CD4-positive, alpha-beta T cell treated with Interleukin-17A for 4 hours (primary cell): ENCODE measurements at places on chromosomes 5 and 9.

- DNase-seq, result no peak
Observed at GRCh38 chr9:36991516-36992134, 42.4 kb downstream of the PAX5 start.

GRCh38 chr5:52856564-52856963 lies 68.8 kb downstream of the ITGA1 start:
- no peak for DNase-seq

GRCh38 chr9:16710888-16711287 lies 159.6 kb downstream of the BNC2 start:
- no peak for DNase-seq

DNA sequence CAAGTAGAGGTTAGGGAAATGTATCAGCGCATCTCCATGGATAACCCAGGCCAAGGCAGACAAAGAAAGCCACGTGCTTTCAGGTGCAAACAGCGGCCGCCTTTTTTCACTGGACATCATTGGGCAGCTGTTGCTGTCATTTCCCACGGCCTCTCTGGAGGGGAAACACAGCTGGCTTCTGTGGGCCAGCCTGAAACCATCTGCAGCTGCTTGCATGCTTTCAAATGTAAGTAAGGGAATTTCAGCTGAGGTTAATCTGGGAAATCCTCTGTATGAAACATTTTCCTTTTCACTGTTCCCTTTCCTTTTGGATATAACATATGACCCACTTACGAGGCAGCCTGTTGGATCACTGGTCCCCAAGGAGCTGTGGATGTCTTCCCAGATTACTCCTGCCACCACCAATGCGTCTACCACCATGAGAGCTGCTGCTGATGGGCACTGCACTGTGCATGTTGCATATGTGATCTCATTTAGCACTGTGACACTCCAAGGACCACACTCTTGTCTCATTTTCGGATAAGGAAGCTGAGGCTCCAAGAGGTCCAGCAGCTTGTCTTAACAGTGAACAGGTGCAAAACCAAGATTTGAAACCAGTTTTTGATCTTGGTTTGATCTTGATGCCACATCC lies 106.3 kb downstream of the C9orf152 start:
- no peak for DNase-seq

- no peak for DNase-seq
Observed at GRCh38 chr9:8762479-8763085, 963.0 kb upstream of the DMAC1 start.

- no peak for DNase-seq
Observed at GRCh38 chr5:4651806-4652565, 488.1 kb upstream of the ADAMTS16 start.

GRCh38 chr9:71647094-71647591 lies 121.2 kb downstream of the CEMIP2 start:
- peak; percentile 13 for DNase-seq

GRCh38 chr5:74892921-74893320 lies 26.7 kb upstream of the FAM169A start:
- no peak for DNase-seq

- DNase-seq, result no peak
Observed at GRCh38 chr5:133783481-133783880, 171.1 kb upstream of the FSTL4 start.

- DNase-seq, result no peak
Observed at GRCh38 chr5:55429613-55430253, 105.0 kb downstream of the PLPP1 start.

- DNase-seq, result no peak
Observed at GRCh38 chr5:150700246-150700593, 642 bp downstream of the RBM22 start.

DNA sequence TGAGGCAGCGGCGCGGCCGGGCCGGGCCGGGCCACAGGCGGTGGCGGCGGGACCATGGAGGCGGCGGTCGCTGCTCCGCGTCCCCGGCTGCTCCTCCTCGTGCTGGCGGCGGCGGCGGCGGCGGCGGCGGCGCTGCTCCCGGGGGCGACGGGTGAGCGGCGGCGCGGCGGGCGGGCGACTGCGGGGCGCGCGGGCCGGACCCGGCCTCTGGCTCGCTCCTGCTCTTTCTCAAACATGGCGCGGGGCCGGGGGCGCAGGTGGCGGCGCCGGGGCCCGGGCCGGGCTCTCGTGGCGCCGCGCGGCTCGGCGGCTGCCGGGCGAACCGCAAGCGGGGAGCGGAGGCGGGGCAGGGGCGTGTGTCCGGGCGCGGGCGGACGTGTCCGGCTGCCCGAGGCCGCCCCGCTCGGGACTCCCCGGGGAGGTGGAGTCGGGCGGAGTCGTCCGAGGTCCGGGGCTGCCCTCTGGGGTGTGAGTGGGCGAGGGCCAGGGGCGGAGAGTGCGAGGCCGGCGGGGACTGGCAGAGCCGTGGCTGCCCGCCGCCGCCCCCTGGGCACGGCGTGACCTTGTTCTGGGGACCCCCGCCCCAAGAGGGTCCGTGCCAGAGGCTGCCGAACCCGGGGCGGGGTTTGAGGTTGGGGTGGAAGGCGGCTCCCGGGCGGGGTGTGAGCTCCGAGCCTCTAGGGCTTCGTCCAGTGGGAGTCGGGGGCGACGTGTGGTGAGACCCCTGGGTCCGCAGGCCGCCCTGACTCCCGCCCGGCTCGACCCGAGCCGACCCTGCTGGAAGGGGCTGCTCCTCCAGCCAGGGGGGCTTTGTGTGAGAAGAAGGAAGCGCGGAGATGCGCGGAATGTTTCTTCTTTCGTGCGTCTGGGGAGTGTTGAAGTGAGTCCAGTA lies 485 bp downstream of the TGFBR1 start:
- peak; percentile 46 for DNase-seq

- no peak for DNase-seq
Observed at GRCh38 chr9:114098021-114098935, 814 bp downstream of the KIF12 start.

DNA sequence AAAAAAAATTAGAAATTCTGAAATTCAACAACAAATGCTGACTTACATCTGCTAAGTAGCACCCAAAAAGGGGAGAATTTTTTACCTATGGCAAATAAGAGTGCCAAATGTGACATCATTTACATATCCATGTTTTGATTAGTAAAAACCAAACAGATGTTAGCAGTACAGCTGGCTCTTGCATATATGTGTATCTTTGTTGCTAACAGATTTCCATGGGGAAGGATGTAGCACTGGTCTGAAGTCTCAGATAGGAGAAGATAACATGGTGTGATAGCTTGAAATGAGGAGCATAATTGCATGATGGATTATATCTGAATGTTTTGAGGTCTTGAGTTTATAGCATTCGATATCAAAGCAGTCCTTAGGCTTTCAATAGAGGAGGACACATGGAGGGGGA lies 17.5 kb downstream of the PIK3R1 start:
- no peak for DNase-seq

DNA sequence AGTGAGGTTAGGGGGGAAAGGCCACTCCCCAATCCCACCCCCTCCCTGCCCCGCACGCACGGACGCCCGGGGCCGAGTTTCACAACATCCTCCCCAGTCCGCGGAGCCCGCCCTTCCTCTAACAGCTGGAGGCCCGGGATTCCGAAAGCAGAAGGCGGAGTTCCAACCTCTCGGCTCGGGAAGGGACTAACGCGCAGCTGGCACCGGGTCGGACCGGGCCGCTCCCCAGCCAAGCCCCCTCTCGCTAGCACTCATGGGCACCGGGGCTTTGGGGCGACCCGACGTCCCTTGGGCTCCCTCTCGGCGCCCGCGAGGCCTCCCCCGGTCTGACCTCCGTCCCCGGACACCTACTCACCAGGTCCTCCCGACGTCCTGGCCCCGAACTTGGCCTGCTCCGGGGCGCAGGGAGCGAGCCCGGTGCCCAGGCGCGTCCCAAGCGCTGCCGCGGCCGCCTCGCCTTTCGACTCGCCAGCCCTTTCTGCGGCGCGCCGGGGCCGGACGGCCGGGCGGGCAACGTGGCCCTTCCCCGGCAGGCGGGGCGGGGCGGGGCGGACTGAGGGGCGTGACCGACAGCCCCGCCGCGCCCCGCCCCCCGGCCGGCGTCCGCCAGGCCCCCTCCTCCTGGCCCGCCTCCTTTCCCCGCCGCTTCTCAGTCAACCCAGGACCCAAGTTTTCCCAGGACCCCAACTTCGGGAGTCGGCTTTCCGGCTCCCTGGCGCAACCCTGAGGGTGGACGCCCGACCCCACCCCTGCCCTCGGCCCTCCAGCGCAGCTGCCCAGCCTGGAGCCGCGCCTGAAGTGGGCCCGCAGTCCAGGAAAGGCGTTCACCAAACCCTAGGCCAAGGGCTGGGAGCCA lies at the start of gene MGAT1:
Gene MGAT1 (minus strand): TSS at position 482 of the 856 bp plus-strand sequence. CDS start 9,835 bp downstream, outside the sequence.
- DNase-seq, result peak; percentile 88

DNA sequence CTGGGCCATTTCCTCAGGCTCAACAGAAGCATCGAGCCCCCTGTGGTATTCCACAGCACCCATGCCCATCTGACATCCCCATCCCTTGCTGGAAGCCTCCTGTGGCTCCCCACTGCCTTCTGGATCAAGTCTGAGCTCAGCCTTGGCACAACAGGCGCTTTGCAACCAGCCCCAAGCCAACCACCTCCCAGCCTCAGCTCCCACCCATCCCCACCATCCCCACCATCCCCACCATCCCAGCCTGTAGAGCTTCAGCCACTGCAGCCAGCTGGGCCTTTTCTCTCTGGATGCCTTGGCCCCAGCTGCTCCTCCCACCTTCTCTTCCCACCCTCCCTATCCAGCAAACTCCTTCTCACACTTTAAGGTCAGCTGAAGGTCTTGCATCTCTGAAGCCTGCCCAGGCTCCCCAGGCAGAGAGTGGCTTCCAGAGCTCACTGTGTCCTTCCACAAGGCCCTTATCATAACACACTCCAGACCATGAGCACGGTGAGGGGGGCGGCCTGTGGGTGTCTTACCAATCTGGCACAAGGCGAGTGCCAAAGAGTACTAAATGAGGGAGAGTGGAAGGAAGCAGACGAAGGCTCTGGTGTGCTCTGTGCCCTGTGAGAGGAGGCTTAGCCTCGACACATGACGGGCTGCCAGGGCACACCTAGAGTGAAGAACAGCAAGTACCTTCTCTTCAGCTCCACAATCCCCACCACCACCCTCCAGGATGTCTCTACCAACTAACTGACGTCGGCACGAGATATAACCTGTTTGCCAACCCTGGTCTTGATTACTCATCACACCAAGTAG lies 6.5 kb downstream of the HIGD2A start:
- DNase-seq, result no peak

- no peak for DNase-seq
Observed at GRCh38 chr5:170315154-170315553, 17.6 kb upstream of the LCP2 start.

DNA sequence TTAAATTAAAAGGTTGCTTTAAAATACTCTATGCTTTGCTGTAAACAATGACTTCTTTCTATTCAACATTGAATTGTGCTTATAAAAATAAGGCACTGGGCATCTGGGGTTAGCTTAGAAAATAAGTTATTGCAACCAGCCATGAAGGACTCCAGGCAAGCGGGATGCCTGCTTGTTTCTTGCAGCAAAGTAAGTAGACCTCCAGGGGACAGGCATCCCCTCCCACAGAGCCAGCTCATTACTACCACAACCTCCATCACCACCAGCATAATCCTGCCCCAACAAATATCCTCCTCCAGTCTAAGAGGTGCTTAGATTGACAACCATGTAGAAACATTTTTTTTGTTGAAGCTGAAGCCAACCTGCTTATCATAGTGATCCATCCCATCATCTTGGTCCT lies 190.4 kb downstream of the TARS1 start:
- no peak for DNase-seq

DNA sequence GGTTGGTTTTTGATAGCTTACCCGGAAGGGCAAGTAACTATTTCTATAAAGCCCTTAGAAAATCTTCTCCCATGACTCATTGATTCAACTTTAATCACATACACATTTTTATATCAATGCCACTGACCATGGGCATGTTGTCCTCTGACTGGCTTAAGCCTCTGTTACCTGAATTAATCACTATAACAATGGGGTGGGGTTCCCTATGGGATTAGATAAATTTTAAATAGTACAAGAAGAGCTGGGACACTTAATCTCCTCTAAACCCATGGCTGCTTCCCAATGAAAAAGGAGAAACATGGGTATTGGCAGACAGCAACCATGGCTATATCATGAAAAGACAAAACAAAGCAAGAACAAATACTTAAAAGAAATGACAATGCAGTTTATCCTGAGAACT lies 636.2 kb downstream of the BRINP1 start:
- no peak for DNase-seq
